ENCODE measurements at places on chromosomes 4 and X.
A peak's percentile ranks its signal among the peaks of the same experiment; 100 is the strongest.

DNA sequence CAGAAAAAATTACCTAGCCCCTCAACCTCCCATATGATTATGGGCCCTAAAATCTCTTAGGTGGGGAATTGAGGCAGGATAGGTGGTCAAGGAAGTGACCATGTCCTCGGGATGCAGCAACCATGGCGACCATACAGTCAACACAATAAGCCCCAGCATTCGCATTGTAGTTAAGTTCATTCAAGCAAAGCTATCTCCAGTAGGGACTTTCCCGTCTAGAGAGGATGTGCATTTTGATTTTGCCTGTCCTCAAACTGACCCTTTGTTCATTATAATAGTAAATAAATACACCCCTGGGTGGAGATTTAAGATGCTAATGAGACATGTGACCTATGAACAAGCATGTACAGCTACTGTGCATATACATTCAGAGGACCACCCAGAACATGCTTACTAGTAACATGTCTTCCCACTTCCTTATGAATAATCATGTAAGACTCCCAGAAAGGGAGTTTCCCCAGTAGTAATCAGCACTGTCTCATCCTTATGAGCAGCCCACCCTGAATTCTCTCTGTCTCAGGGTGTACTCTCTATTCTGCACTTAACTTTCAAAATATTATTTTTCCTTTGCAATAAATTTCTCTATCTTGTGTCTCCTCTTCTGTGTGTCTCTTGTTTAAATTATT is 74.3 kb downstream of the NUDT11 start:
- no peak for DNase-seq

- no peak for DNase-seq
Measured at GRCh38 chr4:153246446-153247115, 42.3 kb downstream of the TRIM2 start.

- no peak for DNase-seq
Measured at GRCh38 chr4:62087706-62088105, 887.6 kb downstream of the ADGRL3 start.

- peak; percentile 53 for DNase-seq
Measured at GRCh38 chr4:102299354-102300107, 45.8 kb downstream of the SLC39A8 start.

- no peak for DNase-seq
Measured at GRCh38 chrX:9555354-9555753, 90.5 kb downstream of the TBL1X start.

DNA sequence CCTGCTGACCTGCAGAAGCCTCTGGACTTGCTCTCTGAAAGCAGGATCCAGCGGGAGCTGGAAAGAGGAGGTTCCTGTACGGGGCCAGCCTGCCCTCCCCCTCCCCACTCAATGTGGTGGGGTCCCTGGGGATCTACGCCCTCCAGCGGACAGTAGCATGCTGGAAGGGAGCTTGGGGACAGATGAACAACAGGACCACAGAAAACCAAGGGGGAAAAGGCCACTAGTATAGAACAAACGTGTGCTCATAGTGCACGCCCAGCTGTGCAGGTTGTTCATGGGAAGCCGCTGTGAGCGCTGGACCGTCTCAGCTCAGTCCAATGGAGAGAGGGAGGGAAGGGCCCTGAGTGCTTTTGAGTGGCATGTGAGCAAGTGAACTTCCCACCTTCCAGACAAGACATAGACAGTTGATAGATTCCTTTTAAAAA is 15.8 kb downstream of the HMX1 start:
- no peak for DNase-seq

DNA sequence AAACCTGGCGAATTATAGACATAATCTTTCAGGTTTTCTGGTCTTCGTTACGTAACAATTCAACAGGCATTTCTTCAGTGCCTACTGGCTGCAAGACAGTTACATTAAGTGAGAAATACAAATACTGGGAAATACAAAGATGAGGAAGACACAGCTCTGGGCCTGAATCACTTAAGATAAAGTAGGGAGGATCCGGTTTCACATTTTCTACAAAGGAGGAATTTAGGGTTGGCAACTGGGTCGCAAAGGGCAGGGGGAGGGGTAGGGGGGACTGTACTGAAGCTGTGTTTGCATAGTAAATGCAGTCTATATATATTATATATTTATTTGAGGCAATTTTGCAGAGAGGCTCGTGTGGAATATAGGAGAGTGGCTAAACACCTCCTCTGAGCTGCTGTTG is 107.4 kb downstream of the MAML3 start:
- no peak for DNase-seq

DNA sequence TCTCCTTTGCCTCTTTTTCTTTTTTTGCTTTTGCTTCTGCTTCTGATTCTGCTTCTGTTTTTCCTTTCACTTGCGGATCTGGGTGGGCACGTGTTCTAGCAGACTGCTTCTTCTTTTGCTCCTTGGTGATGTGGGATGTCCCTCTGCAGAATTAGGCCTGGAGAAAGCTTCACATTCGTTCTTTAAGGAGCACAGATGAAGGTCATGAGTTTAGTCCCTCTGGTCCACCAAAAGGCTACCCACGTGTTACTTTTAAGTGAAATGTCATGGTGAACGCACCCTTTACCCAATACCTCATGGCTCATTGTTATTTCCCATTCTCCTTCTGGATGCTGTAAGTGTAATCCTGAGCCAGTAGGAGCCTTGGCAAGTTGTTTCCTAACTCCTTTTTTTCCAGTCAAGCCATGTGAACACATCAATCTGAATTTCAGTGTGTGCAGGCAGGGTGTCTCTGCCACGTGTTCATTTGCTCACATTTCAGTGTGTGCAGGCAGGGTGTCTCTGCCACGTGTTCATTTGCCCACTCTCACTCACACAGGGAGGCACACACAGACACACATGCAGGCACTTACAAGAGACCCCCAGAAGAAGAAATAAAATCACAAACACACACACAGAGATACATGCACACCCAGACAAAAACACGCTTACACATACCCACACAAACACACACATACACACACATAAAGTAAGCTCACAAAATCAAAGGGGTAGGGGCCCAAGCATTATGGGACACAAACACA is 36.9 kb downstream of the NBDY start:
- DNase-seq: no peak

GRCh38 chr4:7547368-7548040 is 112.8 kb upstream of the PSAPL1 start:
- no peak for DNase-seq

GRCh38 chr4:73576381-73576780 is 43.9 kb downstream of the RASSF6 start:
- no peak for DNase-seq

- no peak for DNase-seq
Measured at GRCh38 chr4:2274320-2275043, 12.6 kb upstream of the MXD4 start.

- DNase-seq: no peak
Measured at GRCh38 chrX:46580613-46581012, 7.0 kb downstream of the CHST7 start.

- DNase-seq: no peak
Measured at GRCh38 chrX:137354851-137355250, 211.1 kb upstream of the ZIC3 start.

DNA sequence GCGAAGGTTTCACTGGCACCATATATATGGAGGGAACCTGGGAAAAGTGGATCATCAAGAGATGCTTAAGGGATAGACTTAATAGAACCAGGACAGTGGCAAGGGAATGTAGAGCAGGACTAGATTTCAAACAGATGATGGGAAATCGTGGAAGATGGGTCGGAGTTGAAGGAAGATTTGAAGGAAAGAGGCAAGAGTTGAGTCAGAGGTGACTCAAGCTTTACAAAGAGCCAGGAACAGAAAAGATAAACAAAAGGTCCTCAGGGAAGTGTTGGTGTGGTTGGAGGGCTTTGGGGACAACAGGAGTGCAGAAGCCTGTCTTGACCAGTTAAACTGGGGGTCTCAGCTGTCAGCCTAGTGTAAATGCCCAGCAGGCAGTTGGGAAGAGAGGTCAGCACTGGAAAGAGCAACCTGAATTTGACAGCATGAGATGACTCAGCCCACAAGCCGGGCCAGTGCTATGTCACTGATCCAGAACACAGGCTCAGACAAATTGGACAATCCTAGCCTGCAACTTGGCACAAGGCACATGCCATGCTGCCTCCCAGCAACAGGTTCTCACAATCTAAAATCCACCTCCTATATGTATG is 230.5 kb downstream of the IDS start:
- no peak for DNase-seq

DNA sequence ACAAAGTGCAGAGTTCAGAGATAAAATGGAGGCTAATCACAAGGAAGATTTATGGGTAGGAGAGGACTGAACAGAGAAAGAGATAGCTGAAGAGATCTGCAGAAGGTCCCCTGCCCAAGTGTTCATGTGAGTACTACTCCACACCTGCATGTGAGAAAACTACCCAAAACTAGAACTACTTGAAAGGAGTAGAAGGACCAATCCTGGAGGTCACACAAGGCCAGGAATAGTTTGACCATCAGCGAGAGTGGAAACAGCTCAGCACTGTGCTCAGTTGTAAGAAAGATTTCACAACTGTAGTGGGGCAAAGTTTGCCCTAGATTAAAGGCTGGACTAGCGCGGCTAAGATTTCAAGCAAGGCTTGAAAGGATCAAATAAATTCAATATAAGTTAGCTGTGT is 422.7 kb upstream of the LCORL start:
- DNase-seq: no peak

GRCh38 chrX:15653961-15654360 is 10.6 kb downstream of the CLTRN start:
- DNase-seq: no peak

GRCh38 chr4:177229331-177229730 is 80.3 kb upstream of the NEIL3 start:
- DNase-seq: peak; percentile 1

DNA sequence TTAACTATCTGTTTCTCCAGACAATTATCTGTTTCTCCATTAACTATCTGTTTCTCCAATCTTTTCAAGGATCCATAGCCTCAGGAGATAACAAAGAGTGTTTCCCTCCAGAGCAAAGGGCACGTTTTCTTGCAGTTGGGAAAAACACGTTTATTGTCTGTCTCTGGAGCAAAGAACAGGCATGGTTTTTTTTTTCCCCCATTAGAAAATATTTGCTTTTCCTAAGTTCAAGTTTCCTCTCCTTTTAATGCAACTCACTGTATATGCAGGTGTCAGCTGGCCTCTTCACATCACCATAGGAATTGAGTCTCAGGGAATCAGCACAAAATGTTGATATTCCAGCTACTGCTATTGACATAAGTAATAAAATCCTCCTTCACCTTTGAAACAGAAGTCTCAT is 984.4 kb downstream of the RAB28 start:
- DNase-seq: no peak

- no peak for DNase-seq
Measured at GRCh38 chr4:90540536-90540935, 413.3 kb downstream of the CCSER1 start.

- DNase-seq: peak; percentile 5
Measured at GRCh38 chrX:73847991-73848390, 285.0 kb downstream of the CHIC1 start.

GRCh38 chrX:53171356-53171755 is 53.7 kb downstream of the KDM5C start:
- no peak for DNase-seq

DNA sequence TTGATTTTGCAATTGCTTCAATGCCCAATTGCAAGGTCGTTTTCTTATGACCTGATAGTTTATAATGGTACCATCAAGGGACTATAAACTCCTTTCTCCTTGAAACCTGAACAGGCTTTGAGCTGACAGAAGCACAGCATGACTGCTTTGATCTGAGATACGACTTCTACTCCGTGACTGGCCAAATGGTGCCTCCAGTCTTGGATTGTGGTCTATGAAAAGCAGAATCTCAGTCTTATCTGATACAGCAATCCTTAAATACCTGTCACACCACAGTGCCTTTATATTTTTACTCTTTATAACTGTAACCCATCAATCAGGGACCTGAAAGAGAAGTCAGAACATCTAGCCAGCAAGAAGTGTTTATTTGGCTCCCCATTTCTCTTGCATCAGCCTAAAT is 93.1 kb downstream of the DOCK11 start:
- no peak for DNase-seq

- DNase-seq: no peak
Measured at GRCh38 chr4:25433966-25434827, 57.1 kb downstream of the ANAPC4 start.

DNA sequence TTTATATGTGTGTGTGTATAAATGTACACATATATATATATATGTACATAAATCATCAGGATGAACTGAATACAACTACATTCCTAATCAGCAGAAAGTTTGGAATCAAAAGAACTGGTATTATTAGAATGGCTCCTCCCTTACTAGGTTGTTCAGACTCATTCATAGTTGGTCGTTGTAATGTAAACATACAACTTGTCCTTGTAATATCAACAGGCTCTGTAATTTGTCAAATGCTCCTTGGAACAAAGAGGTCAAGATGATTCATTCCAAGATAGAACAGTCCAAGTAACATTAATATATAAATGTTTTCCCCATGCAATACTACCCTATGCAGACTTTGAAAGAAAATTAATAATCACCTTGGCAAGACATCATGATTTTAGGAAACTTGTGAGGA is 351.4 kb upstream of the SMIM31 start:
- no peak for DNase-seq

DNA sequence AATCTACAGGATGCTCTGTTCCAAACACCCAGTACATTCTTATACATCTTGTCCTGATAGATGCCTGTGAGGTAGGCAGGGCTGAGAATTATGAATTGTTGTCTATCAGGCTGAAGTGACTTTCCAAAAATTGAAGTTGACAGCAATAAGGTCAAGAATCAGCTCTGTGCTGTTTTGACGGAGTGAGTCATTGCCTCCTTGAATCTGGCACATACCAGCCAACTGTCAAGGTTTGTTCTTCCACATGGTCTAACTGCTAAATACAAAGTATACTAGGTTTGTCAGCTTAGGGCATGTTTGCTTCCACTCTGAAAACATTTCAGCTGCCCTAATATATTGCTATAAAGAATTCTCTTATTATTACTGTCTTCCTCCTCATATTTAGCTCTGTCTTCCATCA is 32.3 kb downstream of the SH3RF1 start:
- peak; percentile 19 for DNase-seq

- DNase-seq: no peak
Measured at GRCh38 chr4:141047228-141047884, 85.9 kb downstream of the RNF150 start.

DNA sequence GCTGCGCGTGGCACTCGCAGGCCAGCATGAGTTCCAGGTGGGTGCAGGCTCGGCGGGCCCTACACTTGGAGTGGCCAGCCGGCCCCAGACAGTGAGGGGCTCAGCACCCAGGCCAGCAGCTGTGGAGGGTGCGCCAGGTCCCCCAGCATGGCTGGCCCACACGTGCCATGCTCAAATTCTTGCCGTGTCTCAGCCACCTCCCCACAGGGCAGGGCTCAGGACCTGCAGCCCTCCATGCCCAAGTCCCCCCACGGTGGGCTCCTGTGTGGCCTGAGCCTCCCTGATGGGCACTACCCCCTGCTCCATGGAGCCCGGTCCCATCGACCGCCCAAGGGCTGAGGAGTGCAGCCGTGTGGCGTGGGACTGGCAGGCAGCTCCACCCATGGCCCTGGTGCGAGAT is 210.2 kb downstream of the COX7B2 start:
- no peak for DNase-seq
